GOT3 (cell line): ENCODE measurements at places on chromosomes 7 and 10.
A peak's percentile ranks its signal among the peaks of the same experiment; 100 is the strongest.

GRCh38 chr7:132125872-132126595, 450.2 kb downstream of the PLXNA4 start:
- no peak for DNase-seq

- no peak for DNase-seq
Observed at GRCh38 chr10:7162331-7162730, 248.5 kb downstream of the SFMBT2 start.

DNA sequence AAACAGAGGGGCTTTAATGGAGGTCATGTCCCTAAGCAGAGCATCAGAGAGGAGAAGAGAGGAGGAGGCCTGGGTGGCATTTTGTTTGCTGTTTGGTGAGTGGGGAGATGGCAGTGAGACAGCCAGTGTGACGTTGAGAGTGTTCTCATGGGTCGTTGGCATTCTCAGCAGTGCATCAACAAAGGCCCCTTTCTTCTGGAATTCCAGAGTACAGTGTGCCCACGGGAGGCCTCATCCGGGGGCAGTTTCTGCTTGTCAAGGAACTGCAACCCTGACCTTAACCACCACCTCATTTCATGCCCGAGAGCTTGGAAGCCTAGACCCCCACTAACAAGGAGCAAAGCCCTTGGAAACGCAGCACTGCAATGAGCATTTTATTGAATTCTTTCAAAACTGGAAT, 92.9 kb downstream of the CELF2 start:
- DNase-seq: no peak

DNA sequence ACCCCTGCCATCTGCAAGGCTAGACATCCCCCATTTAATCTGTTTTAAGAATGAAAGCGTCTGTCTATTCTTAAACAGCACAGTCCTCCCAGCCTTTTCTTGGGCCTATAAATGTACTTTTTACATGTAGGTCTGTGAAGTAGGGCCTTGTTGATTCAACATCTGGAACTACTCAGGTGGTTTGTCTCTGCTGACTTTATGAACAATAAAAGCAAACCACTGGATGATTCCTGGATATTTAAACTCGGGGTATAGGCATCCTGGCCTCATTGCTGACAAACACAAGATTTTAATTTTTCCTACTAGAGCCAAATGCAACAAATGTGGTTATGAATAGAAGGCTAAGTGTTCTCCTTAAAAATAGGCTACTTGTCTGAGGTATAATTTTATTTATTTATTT, 198.3 kb downstream of the WDR11 start:
- no peak for DNase-seq

DNA sequence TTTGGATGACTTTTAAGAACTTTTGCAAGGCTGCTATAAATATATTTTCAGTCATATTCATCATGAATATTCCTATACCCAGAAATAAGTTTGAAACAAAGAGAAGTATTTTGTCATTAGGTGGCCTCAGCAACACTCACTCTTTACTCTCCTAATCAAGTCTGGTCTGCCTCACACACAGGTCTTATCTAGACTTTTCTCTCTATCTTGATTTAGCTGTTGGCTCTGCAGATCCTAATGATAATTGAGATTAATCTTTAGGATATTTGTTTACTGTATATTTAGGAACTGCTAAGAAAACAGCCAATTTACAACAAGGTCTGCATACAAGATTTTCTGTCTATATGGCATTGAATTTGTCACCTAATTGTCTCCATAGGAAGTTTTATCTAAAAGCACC, 297.6 kb downstream of the PTEN start:
- no peak for DNase-seq

DNA sequence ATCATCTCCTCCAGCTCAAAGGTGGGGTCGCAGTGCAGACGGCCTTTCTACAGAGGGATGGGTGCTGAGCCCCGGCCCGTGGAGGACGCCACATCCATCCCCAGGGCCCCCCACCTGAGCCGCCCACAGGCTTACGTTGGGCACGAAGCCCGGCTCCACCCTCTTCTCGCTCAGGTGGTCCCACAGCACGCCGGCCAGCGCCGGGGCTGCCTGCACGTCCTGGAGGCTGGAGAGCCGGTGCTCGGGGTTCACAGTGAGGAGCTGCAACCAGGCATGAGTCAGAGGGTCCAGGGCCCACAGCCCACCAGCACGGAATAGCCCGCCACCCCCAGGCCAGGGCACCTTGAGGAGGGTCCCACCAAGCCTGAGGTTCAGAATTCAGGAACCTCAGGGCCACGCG, 36.0 kb downstream of the DPYSL4 start:
- DNase-seq: no peak

DNA sequence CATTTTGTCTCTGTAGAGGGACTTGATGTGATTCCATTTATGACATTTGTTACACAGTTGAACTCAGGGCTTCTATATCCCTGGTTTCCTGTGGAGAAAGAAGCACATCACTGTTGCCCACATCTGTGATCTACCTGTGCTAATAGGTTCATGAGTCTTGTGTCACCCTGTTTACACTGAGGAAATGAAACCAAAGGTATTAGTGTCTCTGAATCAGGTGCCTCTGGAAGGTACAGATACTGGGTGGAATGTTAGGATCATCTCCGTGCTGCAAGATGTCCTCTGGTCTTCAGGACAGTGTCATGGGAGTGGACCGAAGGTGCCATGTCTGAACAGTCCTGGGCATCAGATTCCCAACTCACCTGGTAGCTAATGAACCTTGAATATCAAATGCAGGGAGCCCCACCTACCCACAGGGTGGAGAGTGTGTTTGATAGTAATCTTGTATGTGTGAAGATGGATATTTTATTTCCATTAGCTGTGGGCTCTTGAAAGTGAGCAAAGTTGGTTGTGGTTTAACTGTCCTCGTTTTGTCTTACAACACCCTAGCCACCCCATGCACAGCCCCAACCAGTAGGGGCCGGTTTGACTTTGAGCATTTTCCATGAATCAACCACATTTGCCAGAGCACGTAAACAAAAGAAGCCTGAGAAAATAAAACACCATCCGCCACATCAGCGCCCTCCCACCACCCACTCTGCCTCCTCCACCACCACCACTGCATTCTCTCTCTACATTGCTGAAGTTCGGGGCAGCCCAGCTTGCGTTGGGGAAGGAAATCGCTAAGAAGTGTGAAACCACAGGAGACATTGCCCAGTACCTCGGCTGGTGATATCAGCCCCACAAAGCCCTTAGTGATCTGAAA, 40.7 kb downstream of the TARP start:
- DNase-seq: no peak

GRCh38 chr10:116777006-116777405, 34.6 kb upstream of the HSPA12A start:
- DNase-seq: no peak

DNA sequence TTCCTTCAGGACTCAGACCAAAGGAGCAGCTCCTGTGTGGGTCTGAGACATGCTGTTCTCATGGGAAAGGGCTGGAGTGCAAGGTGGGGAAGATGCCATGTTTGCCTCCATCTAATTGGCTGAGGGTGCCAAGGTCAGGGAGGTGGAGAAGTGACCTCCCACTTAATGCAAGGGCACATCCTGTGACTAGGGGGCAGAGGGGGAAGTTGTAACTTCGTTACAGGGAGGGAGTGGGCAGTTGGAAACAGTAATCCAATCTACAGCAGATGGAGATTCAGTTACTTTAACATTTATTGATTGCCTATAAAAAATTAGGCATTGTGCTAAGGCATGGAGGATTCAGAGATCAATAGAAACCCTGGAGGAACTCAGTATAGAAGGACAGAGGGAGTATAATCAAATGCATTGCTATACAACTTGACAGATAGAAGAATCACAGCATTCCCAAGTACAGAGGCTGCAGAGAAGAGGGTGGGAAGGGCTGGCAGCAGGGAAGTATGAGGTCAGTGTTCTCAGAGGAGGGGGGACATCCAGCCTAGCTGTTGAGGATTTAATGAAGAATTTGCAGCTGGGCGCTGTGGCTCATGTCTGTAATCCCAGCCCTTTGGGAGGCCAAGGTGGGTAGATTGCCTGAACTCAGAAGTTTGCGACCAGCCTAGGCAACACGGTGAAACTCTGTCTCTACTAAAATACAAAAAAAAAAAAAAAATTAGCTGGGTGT, 75.9 kb downstream of the CCNY start:
- DNase-seq: no peak

GRCh38 chr7:105853931-105854419, 22.4 kb downstream of the ATXN7L1 start:
- DNase-seq: no peak

GRCh38 chr10:103480521-103480920, 1.5 kb upstream of the CALHM3 start:
- no peak for DNase-seq

GRCh38 chr10:14326581-14326980, 4.1 kb downstream of the FRMD4A start:
- DNase-seq: no peak

DNA sequence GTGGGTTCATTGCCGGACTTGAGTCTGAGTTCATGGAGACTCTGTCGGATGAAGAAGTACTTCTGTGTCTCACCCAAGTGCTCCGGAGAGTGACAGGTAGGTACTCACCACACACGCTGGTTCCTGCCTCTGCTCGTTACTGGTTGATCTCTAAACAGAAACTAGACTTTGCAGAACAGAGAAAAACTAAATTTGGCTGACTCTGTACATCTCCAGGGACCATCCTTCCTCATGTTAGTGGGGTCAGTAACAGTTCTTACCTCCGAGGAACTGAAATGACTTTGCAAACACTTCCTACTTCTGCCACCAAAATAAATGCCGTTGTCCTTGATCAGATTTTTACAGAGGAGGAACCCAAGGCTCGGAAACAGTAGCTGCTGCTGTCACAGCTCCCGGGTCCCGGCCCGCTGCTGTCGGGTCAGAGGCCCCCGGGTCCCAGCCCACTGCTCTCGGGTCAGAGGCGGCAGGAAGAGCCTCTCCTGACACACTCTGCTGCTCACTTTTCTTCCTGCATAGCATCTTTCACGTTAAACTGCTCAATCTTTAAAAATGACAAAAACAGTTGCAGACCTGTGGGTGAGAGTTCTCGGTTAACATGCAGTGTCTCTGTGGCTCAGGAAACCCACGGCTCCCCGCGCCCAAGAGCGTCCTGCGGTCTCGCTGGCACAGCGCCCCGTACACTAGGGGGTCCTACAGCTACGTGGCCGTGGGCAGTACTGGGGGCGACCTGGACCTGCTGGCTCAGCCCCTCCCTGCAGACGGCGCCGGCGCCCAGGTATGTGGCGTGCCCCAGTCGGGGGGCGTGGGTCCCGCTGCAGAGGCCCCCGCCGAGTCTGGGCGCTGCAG, 4.8 kb upstream of the MTG1 start:
- no peak for DNase-seq

- no peak for DNase-seq
Observed at GRCh38 chr7:949021-949934, 5.2 kb downstream of the ADAP1 start.

DNA sequence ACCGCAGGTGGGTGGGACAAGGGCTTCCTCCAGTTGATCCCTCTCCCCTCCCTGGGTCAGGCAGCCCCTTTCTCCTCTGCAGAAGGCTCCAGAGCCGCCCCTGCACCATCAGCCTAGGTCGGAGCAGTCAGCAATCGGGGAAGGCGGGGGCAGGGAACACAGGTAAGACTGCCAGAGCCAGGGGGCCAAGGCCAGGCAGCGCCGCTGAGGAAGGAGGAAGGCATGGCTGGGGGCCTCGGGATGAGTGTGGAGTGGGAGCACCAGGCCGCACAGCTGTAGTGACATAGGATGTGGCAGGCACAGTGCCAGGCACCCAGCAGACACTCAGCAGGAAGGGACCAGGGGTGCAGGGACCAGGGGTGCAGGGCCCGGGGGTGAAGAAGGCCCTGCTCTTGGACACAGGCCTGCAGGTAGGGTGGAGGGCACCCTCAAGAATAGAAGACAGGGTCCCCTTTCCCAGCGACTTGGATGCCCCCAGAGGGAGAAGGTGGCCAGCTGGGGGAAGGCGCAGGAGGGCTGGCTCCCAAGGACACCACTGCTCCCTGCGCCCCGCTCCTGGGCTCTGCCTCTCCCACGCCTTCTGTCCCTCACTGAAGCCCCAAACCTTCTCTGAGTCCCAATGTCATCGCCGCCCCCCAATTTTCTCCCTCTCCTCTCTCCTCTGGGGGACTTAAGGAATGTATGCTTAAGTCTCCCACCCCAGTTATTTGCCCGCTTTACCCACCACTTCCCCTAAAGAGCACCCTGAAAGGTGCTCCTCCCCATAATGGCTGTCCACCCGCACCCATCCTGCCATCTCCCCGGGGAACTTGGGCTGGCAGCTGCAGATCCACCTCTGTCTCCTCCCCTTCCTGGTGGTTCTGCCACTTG, 38.5 kb downstream of the CAMK2B start:
- no peak for DNase-seq

DNA sequence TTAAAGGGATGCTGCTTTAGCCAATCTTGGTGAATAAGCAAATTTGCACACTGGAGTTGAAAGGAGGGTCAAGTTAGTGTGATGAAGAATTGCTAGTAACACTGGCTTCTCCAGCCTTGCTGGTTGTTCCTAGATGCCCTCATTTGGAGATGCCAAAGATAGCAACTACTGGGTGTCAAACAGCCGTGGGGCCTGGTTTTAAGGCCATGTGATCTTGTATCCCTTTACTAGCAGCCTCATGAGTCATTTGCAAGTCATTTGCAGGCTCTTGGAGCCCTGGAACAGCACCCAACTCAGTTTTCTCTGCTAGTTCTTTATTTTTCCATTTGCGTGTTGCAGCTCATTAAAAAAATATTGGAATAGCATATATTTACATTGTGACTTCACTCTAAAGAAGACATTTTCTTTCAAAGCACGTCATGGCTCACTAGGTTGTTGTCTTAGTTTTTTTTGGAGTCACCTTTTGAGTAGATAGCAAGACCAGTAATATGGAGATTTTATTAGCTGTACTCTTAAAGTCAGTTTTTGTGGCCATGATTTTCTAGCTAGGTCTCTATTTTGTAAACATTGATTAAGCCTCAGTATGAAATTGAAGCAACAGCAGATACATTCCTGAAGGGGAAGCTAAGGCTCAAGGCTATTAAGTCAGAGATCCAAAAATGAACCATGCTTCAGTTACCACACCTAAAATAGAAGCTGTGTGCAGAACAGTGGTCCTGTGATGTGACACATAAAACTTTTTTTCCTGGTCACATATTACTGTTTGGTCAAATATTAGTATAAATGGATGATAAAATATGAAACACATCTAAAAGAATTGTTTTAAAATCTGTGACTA, 1.3 kb downstream of the LSMEM1 start:
- peak; percentile 6 for DNase-seq

- no peak for DNase-seq
Observed at GRCh38 chr7:98134420-98135228, 28.0 kb downstream of the LMTK2 start.

- DNase-seq: no peak
Observed at GRCh38 chr10:13219685-13220670, 14.2 kb downstream of the UCMA start.
